Activated CD8-positive, alpha-beta memory T cell treated with anti-CD3 and anti-CD28 coated beads for 1 hour (primary cell): ENCODE measurements at places on chromosomes 3 and 15.
A peak's percentile ranks its signal among the peaks of the same experiment; 100 is the strongest.

- no peak for DNase-seq
Observed at GRCh38 chr3:104873331-104873730, 493.4 kb upstream of the ALCAM start.

DNA sequence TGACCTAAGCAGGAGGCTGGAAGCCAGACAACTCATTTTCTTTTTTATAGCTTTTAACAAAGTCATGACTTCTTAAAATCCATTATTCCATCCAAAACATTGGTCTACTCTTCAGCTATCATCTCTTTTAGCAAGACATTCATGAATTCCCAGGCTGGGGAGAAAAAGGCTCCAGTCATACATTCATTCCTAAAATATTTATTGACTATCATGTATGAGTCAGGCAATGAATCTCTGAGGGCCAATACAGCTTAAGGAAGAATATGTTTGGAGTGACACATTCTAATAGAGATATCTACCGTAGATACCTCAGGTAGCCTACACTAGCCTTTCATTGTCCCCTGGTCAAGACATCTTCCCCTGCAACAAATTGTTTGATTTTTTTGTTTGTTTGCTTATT is 196.4 kb upstream of the NANOGP8 start:
- no peak for DNase-seq

DNA sequence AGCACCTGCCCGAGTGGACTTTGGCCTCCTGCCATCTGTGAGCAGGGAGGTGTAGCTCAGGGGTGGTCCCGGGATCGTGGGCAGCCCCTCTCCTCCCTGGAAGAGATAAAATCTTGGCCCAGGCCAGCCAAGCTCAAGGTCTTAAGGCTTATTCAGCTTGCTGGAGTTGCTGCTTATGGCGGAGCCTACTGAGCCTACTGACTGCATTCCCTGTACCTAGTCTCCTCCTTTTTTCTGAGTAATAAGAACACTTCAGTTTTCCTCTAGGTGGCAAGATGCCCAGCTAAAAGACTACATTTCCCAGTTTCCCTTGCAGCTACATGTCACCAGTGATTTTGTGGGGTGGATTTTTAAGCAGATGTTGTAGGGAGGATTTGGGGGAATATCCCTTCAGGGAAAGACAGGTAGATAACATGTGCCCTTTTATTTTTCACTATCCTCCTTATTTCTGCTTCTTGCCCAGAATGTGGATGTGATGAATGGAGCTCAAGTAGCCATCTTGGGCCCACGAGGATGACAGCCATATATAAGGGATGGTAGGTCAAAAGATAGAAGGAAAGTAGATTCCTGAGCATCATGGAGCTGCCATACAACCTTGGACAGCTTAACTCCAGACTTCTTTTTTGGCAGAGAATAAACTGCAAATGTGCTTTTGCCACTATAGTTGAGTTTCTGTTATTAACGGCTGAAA is 41.4 kb upstream of the INSYN1 start:
- DNase-seq, result no peak

- DNase-seq, result no peak
Observed at GRCh38 chr3:169542331-169542751, 121.2 kb downstream of the MECOM start.

GRCh38 chr3:73216310-73216709 is 154.9 kb downstream of the EBLN2 start:
- no peak for DNase-seq

- DNase-seq, result no peak
Observed at GRCh38 chr3:152945556-152945955, 110.6 kb downstream of the P2RY1 start.

- no peak for DNase-seq
Observed at GRCh38 chr15:40104296-40104864, 4.3 kb downstream of the BMF start.

- DNase-seq, result no peak
Observed at GRCh38 chr15:63920504-63921175, 86.9 kb upstream of the HERC1 start.

GRCh38 chr3:158269942-158270341 is 160.1 kb downstream of the RSRC1 start:
- DNase-seq, result no peak

DNA sequence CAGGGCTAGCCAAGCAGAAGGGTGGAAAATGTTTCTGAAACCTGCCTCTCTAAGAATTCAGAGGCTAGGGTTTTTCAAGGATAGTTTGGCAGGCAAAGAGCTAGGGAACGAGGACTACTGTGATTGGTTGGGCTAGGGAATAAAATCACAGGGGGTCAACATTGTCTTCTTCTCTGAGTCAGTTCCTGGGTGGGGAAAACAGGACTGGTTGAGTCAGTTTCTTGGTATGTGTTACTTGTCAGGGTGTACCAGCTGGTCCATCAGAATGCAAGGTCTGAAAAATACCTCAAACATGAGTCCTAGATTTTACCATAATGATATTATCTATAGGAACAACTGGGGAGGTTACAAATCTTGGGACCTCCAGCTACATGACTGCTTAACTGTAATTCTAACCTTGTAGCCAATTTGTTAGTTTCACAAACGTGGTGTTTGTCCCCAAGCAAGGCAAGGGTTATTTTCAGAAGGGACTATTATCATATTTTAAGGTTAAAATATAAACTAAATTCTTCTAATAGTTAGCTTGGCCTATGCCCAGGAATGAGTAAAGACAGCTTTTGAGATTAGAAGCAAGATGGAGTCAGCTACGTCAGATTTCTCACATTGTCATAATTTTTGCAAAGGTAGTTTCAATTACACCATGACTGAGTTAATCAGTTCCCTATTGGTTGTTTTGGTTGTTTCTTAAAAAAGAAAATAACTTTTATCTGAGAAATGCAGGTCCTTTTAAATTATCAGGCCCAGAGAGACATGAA is 231.5 kb downstream of the ALCAM start:
- no peak for DNase-seq

GRCh38 chr15:40918799-40919392 is 10.2 kb upstream of the DLL4 start:
- no peak for DNase-seq

- no peak for DNase-seq
Observed at GRCh38 chr3:13647298-13648059, 98.6 kb downstream of the FBLN2 start.

DNA sequence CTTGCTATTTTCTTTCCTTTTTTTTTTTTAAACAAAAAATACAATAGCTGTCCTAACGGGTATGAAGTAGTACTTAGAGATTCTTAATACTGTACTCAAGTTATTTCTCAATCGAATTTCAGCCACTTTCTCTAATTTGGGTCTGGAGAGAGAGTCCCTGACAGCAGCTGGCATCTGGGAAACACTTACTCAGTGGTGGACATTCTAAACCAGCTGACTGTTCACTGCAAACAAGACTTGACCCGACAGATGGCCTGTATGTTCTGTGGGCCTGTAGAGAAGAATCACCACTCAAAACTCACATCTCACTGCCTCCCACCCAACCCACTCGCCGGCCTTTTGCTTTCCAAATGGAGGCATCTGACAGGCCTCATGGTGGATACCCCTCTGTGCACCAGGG is 199.6 kb downstream of the ATP10A start:
- DNase-seq, result no peak

GRCh38 chr3:178445139-178445538 is 91.1 kb upstream of the KCNMB2 start:
- no peak for DNase-seq

DNA sequence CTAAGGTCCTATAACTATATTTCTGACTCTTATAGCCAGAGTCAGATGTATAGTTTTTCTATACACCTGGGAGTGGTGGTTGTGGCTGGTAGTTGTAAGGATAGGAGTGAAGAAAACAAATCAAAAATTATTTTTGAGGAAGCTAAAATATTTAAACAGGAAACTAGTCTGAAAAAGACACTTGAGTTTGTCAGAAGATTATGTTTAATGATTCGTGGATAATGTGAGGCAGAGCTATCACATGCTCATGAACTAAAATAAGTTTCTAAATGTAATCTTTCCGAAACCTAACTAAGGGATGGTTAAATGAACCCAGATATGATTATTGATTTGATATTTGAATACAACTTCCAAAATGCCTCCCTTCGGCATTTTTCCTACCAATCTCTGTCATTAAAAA is 30.4 kb downstream of the GABRR3 start:
- no peak for DNase-seq

- no peak for DNase-seq
Observed at GRCh38 chr15:78394981-78395616, 42.9 kb upstream of the IREB2 start.

DNA sequence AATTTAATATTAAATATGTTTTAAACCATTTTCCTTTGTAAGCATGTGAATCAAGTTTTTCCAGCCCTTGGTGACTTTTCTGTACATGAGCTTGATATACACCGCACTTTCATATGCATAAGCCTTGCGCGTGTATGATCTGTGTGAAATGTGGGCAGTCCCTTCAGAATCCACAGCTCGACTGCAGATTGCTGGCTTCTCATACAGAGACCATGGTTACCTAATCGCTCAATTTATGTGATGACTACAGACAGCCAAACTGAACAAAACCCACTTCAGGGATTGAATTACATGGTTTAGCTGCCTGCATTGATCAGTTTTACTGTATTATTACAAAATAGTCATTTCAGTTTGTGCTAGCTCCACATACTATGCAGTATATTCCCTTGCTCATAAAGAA is 212.3 kb upstream of the NECTIN3 start:
- DNase-seq, result no peak

- DNase-seq, result peak; percentile 8
Observed at GRCh38 chr15:66566963-66567531, 1.2 kb upstream of the LCTL start.

DNA sequence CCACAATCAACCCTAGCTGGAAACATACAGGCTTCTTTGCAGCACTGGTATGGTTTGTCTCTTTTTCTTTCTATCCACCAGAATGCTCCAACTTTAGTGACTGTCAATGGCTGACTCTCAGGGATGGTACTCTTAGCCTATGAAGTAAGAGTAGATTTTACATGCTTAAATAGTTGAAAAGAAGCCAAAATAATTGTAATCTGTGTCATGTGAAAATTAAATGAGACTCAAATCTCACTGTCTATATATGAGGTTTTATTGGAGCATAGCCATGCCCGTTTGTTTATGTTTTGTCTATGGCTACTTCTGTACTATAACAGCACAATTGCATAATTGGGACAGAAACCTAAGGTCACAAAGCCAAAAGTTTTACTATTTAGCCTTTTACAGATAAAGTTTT is 29.1 kb upstream of the PDZRN3 start:
- DNase-seq, result no peak

GRCh38 chr15:57614241-57614640 is 22.5 kb downstream of the MYZAP start:
- DNase-seq, result no peak

DNA sequence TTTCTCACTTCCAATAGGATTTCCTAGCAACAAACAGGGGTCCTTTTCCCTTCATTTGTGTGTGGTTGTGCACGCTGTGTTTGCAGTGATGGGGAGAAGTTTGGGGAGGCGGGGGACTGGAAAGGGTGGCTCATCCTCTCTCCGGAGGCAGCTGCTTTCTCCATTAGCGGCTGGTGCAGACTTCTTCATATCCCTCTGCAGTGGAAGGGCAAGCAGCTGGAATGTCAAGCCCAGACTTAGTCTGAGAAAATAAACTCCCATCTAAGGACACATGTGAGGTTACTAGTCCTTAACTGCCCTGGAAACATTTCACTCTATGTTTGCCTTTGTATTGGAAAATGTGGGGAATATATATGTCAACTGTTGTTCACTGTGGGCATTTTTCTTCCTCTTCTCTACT is 467.0 kb upstream of the RASGRP1 start:
- DNase-seq, result no peak

DNA sequence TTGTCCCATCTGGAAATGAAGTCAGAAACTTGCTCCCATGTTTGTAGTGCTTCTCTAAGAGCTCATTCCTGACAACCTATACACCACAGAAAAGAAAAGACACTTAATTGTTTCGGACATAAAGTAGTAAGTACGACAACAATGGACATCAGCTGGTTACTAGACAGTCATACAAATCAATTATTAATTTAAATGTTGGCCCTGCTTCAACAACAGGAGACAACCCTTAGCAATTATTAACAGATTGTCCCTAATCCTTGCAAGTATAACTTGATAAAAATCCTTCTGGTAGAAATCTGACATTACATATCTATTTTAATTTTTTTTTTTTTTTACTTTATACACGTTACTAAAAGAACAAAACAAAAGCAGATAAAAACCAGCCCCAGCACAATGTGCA is 29.8 kb downstream of the ERICH6 start:
- DNase-seq, result no peak

GRCh38 chr15:68399096-68400065 is 32.6 kb downstream of the ITGA11 start:
- DNase-seq, result no peak

- no peak for DNase-seq
Observed at GRCh38 chr3:5197470-5198312, 10.2 kb downstream of the EDEM1 start.

- DNase-seq, result no peak
Observed at GRCh38 chr3:124577494-124578167, 152.6 kb upstream of the UMPS start.

- no peak for DNase-seq
Observed at GRCh38 chr15:89909611-89910010, 3.1 kb downstream of the ARPIN start.

DNA sequence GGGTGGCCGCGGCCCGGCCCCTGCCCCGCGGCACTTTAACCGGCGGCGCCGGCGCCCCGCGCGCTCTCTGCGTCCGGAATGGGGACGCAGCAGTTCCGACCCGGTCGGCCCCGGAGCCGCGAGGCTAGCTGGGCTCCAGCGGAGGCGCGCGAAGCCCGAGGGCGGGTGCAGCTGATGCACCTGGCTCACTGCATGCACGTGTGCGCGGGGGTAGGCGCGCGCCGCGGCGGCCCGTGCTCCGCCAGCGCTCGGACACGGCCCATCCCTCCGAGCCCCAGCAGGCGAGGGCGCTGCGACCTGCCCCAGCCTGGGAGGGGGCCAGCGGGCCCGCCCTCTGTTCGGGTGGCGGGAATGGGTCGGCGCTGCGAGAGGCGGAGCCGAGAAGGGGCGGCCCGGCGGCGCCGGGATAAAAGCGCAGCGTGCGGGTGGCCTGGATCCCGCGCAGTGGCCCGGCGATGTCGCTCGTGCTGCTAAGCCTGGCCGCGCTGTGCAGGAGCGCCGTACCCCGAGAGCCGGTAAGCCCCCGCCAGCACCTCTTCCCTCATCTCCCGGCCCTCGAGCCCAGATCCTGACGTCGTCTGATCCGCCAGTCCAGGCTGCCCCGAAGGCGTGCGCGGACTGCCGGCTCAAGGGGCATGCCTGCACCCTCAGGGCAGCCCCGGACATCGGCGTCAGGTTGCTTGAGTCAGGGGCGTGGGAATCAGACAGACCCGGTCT is at the start of the genes CHDH and IL17RB:
CHDH (minus strand) TSS at position 286 of the 717 bp plus-strand sequence. CDS start 22,411 bp downstream, outside the sequence.
IL17RB (plus strand) TSS at position 435 of the 717 bp plus-strand sequence; CDS start at position 456, 21 bp downstream.
- no peak for DNase-seq

- DNase-seq, result no peak
Observed at GRCh38 chr3:174973465-174973864, 114.3 kb downstream of the NAALADL2 start.

DNA sequence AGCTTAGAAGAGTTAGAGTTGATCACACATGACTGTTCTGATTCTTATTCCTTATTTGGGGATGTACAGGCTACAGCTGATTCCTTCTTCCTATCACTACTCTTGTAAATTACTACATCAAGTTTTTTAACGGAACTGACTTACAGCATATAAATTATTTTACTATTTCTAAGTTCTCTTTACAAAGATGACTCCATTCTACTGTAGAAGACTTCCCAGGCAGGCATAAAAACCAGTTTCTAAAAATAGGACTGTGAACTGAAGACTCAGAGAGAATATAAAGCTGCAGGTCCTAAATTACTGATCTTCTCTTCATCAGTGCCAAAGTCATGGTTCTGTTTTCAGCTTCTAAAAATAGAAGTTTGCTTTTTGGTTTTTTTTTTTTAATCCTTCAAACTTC is 38.9 kb downstream of the ANO10 start:
- no peak for DNase-seq
